ENCODE measurements at places on chromosomes 13 and 19.

- no peak for DNase-seq
Observed at GRCh38 chr19:15126131-15126910, 19.1 kb downstream of the SYDE1 start.

GRCh38 chr13:91804724-91805123 is 406.3 kb downstream of the GPC5 start:
- no peak for DNase-seq

- DNase-seq, result no peak
Observed at GRCh38 chr19:19356901-19357566, 36.4 kb downstream of the MAU2 start.

GRCh38 chr19:18961767-18962620 is 21.0 kb upstream of the HOMER3 start:
- no peak for DNase-seq

- DNase-seq, result no peak
Observed at GRCh38 chr19:31339411-31339810, 9.8 kb downstream of the TSHZ3 start.

DNA sequence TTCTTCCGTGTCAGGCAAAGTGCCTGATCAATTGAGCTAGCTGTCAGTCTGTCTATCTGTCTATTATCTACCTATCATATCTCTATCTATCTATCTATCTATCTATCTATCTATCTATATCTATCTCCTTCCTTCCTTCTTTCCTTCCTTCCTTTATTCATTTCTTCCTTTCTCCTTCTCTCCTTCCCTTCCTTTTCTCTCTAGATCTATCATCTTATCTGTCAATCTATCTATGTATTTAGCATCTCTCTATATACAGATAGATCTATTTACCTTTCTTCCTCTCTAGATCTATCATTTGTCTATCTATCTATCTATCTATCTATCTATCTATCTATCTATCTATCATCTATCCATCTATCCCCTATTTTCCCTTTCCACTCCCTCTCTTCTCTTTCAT is 5.9 kb upstream of the ZNF536 start:
- DNase-seq, result no peak

GRCh38 chr13:110980921-110981320 is 66.1 kb upstream of the ANKRD10 start:
- no peak for DNase-seq

DNA sequence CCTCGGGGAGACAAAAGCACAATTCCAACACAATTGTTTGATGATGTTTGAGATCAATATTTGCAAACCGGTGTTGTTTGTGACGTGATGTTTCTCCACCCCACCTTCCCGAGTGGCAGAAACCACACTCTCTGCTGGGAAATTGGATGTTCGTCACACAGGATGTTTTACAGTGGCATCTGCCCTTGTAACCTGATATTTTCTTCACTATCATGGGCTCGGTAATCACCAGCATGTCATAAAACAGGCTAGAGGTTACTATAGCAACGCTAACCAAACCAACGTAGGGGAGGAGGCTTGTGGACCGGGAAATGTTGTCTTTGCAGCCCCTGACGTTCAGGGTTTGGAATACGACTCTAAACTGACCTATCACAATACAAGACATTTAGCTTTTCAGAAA is 454.5 kb downstream of the IRS2 start:
- DNase-seq, result no peak

All from CD4-positive, alpha-beta T cell treated with Interleukin-6 at 100 ng/mL for 8 hours (primary cell).